Astrocyte of the cerebellum (primary cell): ENCODE measurements at places on chromosomes 16 and 17.
A peak's percentile ranks its signal among the peaks of the same experiment; 100 is the strongest.

DNA sequence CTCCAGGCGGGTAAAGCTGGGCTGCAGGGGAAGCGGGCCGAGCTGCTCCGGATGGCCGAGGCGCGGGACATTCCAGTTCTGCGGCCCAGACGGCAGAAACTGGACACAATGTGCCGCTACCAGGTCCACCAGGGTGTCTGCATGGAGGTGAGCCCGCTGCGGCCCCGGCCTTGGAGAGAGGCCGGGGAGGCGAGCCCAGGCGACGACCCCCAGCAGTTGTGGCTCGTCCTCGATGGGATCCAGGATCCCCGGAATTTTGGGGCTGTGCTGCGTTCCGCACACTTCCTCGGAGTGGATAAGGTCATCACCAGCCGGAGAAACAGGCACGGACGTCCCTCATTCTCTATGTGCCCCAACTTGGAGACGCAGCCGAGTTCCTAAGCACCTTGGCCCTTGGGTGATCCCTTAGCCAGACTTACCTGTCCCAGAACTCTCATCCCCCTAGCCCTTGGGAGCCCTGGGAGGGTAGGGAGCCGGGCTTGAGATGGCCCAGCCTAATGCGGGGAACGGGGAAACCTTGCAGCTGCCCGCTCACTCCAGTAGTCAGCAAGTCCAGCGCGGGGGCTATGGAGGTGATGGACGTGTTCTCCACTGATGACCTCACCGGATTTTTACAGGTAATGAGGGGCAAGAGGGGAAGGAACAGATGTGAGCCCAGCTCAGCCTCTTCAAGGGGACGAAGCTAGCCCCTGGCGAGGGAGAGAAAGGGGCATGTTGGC, 806 bp downstream of the MRM1 start:
- DNase-seq = no peak

DNA sequence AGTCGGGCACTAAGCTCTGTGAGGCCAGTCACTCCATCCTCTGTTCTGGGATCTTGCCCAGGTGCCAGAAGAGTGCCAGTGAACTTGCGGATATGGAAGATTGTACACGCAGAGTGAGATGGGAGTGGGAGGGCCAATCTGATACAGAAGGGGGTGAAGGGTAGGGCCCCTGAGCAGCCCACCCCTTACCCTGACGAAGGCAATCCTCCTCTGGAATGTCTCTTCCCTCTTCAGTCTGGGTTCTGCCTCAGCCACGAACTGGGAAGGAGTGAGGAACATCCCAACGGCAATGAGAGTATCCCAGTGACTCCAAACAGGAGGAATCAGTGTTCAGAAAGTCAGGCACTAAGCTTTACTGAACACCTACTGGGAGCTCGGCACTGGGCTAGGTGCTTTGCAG, 11.9 kb upstream of the PIK3R6 start:
- no peak for DNase-seq

- no peak for DNase-seq
These were observed 6.9 kb upstream of the HOXB2 start for GRCh38 chr17:48551596-48552465.

DNA sequence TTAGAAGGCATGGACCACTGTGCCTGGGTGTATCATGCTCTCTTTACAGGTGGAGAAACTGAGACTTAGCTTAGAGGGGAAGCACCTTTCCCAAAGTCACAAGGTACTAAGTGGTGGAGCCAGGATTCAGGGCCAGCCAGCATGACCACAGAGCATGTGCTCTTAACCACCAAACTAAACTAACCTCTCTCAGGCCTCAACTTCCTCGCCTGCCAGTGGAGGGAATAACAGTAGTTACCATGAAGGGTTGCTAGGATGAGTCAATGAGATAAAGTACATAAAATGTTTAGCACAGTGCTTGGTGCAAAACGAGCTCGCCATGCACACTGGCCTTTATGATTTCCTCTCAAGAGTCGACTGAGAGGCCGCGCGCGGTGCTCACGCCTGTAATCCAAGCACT, 6.4 kb upstream of the MYO1C start:
- DNase-seq = peak; percentile 55

DNA sequence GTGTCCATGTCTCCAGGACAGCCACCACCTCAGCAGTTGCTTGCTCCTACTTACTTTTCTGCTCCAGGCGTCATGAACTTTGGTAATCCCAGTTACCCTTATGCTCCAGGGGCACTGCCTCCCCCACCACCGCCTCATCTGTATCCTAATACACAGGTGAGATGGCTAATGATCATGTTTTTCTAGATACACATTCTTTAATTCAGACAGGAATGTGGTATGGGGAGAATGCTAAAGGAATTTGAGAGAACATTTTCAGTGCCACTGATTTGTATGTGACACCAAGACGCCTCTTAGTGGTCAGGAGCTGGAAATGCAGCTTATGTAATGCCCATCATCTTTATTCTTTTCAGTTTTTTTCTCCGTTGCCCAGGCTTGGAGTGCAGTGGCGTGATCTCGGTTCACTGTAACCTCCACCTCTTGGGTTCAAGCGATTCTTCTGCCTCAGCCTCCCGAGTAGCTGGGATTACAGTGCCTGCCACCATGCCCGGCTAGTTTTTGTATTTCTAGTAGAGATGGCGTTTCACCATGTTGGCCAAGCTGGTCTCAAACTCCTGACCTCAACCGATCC, 8.9 kb upstream of the RAPGEFL1 start:
- peak; percentile 48 for DNase-seq

DNA sequence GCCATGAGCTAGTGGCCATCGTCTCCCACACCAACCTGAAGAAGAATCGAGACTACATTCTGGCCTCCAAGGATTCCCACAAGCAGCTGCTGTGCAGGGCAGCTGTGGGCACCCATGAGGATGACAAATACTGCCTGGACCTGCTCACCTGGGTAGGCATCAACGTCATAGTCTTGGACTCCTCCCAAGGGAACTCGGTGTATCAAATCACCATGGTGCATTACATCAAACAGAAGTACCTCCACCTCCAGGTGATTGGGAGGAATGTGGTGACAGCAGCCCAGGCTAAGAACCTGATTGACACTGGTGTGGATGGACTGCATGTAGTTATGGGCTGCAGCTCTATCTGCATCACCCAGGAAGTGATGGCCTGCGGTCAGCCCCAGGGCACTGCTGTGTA, 70.2 kb downstream of the GRIN2A start:
- DNase-seq = no peak

- no peak for DNase-seq
These were observed 13.5 kb downstream of the ACE start for GRCh38 chr17:63490329-63490728.

DNA sequence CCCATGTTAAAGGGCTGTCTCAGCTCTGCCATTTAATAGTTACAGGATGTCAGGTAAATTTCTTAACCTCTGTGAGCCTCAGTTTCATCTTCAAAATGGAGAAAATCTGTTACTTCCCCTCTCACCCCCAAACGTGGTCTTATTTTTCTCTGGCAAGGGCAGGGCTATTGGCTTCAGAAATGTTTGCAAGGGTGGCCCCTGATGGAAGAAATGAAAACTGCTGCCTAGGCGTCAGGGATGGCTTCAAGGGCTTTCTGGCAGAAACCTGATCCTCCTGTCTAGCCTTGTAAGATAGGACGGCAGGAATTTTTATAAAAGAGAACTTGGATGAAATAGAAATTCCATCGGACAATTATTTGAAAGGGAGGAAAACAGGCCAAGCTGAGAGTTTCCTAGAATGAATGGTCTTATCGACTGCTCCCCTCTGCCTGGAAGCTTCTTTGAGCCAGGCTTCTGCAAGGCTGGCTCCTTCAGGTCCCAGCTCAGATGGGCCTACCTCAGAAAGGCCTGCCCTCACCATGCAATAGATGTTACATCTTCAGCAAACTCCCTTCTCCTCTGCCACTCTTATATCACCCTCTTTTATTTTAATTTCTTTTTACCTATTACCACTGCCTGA, 43.0 kb upstream of the TANGO6 start:
- peak; percentile 89 for DNase-seq

- DNase-seq = no peak
These were observed 124.4 kb downstream of the CDYL2 start for GRCh38 chr16:80680046-80680445.

GRCh38 chr16:87464691-87465300, 28.0 kb downstream of the ZCCHC14 start:
- DNase-seq = peak; percentile 74

DNA sequence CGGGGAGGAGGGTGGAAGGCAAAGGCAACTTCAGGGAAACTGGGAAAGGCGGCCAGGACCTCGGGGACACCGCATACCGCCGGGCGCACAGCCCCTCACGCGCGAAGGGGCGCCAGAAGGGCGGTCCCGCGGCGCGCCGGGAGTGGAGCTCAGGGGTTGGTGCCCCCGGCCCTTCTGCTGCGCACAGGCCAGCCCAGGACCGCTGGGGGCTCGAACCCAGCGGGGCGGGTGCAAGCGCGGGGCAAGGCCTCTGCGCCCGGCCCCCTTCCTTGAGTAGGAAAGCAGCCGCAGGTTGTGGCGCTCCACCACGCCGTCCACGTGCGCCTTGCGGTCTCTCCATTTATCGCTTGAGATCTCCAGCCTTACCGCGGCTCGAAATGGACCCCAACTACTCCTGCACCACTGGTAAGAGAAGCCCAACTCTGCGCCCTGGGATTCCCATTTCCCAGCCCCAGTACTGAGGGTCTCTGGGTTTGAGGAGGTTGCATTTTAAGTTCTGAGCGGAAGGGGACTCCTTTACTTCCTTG, 3.0 kb upstream of the MT1A start:
- no peak for DNase-seq

- DNase-seq = no peak
These were observed 70.7 kb downstream of the TEX14 start for GRCh38 chr17:58621174-58621573.

DNA sequence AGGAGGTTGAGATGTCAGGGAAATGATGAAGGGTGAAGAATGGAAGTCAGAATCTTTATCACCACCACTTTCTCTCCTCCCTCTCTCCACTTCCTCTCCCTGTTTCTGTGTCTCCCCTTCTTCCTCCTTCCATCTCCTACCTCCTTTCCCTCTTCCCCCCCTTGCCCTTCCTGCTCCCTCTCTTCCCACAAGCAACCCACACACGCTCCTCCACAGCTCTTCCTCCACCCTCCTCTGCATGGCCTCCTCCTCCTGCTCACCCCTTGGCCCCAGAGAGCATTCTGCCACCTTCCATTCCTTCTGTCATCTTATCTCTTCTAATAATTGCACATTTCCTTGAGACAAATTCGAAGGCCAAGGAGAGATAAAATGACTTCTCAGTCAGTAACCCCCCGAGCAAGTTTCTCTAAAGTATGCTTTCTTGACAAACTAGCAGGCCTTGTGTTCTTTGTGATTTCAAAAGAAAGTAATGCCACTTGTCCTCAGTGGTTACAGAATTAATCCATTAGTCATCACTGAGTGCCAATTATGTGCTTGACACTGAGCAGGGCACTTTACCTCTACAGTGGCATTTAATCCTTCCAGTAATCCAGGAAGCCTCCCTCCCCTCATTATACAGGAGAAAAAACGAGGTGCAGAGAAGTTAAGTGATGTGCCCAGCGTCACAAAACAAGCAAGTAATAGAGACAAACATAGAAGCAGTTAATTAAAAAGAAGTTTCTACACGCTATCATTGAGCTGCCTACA, 72.3 kb upstream of the CCL1 start:
- DNase-seq = no peak

DNA sequence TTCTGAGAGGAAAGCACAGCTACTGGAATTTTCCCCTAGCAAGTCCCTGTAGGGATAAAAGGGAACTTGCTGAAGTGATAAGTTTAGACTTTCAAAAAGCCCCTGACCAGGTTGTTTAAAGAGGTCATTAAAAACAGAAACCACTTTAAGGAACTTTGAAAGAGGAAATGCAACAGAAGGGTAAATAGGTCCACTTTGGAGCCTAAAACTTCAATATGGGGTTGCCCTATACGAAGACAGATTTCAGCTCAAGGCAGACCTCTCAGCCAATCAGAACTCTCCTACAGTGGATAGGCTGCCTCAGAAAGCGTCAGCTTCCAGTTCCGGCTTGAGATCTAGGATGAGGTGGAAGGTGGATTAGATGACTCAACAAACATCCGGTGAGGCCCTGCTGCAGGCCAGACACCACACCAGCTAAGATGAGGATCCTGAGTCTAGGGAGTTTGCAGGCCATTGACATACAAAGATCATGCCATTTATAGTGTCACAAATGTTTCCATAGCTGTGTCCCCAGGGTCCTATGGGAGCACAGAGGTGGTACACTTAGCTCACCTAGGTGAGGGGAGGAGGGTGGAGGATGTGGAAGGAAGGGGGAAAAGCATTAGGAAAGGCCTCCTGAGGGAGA, 7.9 kb upstream of the MFSD6L start:
- DNase-seq = no peak

GRCh38 chr16:89855986-89856385, 17.4 kb upstream of the TCF25 start:
- no peak for DNase-seq

- DNase-seq = no peak
These were observed 2.1 kb upstream of the ZNF469 start for GRCh38 chr16:88380619-88381018.

DNA sequence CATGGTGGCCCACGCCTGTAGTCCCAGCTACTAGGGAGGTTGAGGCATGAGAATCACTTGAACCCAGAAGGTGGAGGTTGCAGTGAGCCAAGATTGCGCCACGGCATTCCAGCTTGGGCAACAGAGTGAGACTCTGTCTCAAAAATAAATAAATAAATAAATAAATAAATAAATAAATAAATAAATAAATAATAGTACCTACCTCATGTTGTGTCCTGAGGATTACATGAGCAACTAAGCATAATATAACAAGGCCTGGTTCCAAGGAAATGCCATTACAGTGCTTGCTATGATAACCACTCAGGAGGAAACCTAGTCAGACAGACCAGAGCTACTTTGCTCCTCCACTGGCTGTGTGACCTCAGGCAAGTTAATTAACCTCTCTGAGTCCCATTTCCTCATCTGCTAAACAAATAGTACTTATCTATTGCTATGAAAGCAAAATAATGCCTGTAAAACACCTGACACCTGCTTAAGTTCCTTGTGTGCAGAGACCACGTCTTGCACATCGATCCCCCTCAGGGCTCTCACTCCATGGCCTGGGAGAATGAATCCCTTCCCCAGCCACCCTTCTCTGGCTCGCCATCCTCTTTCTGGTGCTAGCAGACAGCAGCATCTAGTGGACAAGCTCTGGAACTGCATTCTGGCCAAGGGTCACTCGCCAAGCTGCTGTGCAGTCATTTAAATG, 7.5 kb downstream of the EPOP start:
- peak; percentile 47 for DNase-seq

DNA sequence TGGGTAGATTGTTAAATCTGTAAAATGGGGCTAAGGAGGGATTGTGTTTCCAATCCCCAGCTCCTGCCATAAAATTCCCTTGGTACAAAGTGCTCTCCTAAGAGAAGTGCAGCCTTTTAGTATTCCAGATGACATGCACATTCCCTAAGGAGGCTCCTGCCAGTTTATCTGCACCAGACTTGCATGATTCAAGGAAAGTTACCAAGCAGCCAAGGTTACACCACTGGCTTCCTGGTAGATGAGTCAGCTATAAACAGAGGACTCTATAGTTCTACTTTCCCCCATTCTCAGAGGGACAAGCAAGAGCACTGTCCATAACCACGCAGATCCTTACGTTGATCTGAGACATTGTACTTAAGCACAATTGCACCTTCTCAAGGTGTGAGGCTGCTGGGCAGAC, 1.9 kb downstream of the CALB2 start:
- peak; percentile 69 for DNase-seq

- DNase-seq = no peak
These were observed 678 bp upstream of the HOXB6 start for GRCh38 chr17:48605409-48605919.

- no peak for DNase-seq
These were observed 112.4 kb downstream of the SMG6 start for GRCh38 chr17:2191227-2191626.

GRCh38 chr17:41547378-41547841, 19.3 kb upstream of the KRT19 start:
- DNase-seq = no peak

- DNase-seq = no peak
These were observed 18.9 kb downstream of the CDRT4 start for GRCh38 chr17:15448580-15448956.

- DNase-seq = no peak
These were observed 1.3 kb upstream of the GJC1 start for GRCh38 chr17:44831371-44831770.
